H54 (cell line): ENCODE measurements at places on chromosomes 2 and 18.

- DNase-seq: no peak
Observed at GRCh38 chr2:181970160-181970794, 15.4 kb upstream of the PPP1R1C start.

- peak; percentile 31 for DNase-seq
Observed at GRCh38 chr2:9594366-9595054, 36.3 kb downstream of the YWHAQ start.

DNA sequence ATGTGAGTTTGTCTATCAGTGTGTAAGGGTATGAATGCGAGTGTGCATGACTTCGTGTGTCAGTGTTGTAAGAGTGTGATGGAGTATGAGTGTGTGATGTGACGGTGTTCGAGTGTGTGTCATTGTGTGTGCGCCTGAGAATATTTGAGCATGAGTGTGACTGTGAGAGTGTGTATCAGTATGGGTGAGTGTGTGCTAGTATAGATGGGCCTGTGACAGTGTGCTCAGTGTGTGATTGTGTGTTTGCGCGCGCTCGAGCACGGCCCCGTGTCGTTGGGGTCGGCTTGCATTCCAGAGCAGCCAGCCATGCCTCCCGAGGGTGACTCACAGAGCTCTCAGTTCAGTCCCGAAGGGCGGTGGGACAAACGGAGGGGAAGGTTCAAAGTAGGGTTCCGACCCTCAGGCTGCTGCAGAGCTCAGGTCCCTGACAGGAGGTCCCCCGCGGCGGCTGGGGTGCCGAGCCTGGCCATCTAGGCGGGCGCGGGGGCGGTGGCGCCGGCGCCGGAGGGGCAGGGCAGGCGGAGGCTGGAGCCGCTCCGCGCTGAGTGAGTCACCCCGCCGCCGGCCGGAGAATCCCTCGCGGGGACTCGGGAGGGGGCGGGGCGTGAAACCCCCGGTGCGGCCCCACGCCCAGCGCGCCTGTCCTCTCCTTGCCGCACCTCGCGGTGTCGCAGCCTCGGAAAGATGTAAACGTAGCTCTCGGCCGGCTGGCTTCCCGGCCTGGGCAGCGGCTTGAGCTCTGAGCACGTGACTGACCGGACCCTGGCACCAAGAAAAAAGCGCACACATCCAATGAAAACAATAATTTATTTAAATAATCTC, 3.8 kb downstream of the DLX2 start:
- peak; percentile 81 for DNase-seq

GRCh38 chr2:57760381-57760801, 286.2 kb upstream of the VRK2 start:
- DNase-seq: no peak

DNA sequence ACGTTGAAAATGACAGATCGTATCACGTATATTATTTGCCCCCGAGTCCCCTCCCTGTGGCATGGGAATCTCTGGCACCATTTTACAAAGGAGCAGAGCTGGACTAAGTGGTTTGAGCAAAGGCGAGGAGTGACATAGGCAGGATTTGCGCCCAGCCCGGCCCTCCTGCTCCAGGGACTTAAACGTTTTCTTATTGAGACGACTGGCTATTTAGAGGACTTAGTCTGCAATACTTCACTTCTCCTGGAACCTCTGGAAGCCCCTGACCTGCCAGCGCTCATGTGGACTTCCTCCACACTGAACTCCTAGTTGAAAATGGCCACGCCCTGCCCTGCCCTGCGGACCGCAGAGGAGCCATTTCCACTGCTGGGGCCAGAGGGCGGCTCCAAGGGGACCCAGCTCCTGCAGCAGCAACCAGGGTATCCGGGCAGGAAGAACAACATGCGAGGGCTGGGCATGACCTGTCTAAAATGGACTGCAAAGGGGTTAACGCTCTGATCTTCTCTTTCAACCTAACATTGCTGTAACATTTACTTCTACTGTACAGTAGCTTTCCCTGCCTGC, 690.7 kb downstream of the LRP1B start:
- DNase-seq: no peak

DNA sequence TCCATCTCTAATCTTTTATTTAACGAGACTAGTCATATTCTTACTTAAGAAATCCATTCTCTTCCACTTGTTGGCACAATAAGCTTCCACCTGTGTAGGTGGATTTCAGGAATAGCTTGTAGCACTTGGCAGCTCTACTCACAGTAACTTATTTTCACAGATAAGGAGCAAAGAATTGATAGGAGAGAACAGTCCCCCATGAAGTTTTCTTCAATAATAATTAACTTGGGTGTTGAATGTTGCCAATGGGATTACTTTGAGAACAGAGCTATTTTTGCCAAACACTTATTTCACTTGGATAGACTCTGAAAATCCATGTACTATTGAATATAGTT, 1388.6 kb upstream of the PIK3C3 start:
- no peak for DNase-seq

DNA sequence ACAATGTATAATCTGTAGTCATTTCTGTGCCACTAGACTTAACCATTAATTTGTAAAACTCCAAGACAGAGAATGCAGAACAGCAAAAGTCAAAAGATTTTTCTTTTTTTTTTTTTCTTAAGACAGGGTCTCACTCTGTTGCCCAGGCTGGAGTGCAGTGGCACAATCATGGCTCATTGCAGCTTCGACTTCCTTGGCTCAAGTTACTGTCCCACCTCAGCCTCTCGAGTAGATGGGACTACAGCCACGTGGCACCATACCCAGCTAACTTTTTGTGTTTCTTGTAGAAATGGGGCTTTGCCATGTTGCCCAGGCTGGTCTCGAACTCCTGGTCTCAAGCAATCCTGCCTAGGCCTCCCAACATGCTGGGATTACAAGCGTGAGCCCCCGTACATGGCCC, 80.1 kb downstream of the TLK1 start:
- DNase-seq: no peak

GRCh38 chr2:28618221-28619141, 122.6 kb downstream of the PLB1 start:
- no peak for DNase-seq

- DNase-seq: no peak
Observed at GRCh38 chr2:162579986-162580385, 236.1 kb downstream of the GCA start.

DNA sequence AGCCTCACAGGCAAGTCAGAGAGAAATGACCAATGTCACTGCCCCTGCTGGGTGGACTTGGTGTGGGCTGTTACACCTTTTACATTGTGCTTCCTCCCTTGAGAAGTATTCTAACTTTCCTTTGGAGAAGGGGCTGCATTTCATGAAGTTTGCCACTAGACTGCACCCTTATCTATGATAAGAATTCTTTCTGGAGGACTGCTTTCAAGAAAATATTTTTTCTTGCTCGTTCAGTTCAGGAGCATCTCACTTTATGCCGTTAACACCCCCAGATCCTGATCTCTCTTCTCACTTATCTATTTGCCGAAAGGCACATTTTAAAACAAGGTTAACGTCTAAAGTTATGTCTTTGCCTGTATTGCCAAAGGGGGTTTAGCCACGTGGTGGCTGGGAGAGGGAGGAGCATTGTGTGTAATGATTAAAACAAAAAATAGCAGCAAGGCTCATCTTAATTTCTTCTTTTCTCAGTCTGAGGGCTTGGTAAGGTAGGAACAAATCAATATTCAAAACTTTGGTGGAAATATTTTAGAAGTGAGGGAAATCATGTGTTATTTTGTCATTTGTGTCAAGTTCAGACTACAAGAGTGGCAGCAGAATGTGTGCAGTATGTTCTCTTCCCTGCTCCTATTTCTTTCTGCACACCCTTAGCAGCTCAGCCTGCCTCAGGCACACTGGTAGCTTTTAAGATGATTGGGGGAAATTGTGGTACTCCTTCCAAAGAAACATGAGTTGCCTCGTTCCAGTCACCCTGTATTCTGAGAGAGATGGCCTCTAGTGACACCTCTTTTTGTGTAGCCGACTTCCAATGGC, 1.6 kb upstream of the IGFBP5 start:
- no peak for DNase-seq

DNA sequence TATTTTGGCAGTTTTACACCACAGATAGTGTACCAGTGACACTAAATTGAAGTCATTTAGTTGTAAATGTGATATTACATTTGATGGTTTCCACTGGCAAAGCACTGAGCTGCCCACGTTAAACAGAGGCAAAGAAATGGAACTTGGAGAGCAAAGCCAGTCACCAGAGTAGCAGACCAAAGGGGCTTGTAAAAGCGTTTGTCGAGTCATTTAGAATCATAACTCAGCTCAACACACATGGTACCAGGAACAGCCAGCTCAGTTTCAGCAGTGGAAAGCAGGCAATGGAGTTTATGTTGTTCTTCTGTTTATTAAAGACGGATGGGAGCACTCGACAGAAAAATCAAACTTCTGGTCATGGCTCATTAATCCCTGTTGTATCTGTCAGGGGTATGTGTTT, 91.2 kb downstream of the POU3F3 start:
- no peak for DNase-seq

GRCh38 chr2:138640921-138641676, 139.1 kb downstream of the NXPH2 start:
- DNase-seq: no peak

DNA sequence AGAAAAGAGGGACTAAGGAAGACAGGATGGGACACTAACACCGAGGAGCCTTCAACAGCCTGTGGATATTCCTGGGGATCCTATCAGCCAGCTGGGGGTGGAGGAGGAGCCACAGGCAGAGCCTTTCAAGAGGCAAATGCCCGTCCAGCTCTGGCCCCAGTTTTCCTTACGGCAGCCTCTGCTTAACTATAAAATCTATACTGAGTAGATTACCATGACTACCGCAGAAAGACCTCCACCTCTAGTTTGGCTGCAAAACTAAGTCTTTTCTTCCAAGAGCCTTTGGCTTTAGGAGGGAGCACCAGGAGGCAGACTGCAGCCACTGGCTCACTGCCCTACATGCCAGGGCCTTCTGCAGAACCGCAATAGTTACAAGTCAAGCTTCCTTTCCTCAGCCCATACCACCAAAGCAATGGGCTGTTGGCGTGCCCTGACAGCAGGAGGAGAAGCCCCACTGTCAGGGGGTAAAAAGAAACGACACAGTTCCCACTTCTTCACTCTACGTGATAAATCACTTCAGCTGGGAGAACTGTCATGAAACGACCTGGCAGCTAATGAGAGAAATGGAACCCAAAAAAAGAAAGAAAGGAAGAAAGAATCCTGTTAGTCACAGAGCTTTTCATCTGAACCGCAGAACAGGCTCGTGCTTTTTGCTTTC, 25.1 kb upstream of the CREB1 start:
- DNase-seq: no peak

- DNase-seq: no peak
Observed at GRCh38 chr2:210616074-210616473, 59.7 kb downstream of the CPS1 start.

DNA sequence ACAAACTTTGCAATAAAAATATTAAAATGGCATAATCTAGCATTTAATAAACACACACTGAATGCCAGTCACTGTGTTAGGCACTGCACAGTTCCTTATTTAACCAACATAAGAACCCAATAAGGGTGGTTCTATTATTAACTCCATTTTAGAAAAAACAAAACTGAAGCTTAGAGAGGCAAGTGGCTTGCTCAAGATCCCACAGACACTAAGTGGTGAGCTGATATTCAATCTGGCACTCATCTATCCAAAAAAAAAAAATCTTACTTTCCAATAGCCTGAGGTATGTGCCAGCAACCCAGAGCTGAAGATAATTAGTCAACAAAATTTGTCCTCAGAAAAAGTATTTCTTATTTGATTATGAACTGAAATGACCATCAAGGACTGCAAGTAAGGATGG, 799 bp downstream of the CYTIP start:
- DNase-seq: no peak

DNA sequence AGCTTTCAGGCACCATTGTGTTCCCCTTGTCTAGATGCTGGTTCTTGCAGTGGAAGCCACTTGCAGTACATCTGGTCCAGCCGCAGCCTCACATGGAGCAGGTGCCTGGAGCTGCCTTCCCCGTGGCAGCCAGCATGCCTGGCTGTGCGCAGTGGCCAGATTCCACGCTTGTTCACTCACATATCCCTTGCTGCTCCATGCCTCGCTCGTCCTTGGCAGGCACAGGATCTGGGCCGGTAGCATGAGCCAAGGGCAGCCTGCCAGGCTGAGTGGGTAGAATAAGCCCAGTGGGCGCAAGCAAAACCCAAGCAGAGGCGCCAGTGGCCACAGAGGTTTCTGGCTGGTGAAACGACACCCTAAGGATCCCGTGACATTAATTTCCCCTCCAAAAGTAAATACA, 20.6 kb downstream of the TMX3 start:
- DNase-seq: no peak

DNA sequence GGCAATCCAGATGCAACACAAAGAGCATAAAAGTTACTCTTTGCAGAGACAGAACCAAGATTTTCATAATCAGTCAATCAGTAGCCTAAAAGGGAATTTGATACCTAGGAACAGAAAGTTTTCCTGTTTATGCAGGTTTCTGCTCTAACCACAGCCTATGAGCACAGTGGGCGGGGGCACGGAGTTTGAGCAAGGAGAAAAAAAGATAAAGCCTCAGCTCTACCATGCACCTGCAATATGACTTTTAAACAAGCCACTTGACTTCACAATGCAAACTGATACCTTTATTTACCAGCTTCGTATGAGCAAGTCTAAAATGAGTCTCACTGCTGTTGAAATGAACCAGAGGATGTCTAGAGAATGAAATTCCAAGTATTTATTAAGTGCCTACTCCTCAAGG, 5.6 kb upstream of the LRATD1 start:
- DNase-seq: no peak

- no peak for DNase-seq
Observed at GRCh38 chr2:71340176-71340575, 8.6 kb downstream of the ZNF638 start.

DNA sequence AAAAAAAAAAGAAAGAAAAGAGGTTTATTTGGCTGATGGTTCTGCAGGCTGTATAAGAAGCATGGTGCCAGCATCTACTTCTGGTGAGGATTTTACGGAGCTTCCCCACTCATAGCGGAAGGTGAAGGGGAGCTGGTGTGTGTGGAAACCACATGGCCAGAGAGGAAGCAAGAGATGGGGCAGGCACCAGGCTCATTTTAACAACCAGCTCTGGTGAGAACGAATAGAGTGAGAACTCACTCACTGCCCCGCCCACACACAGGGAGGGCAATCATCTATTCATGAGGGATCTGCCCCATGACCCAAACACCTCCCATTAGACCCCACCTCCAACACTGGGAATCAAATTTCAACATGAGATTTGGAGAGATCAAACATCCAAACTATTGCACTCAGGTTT, 68.5 kb downstream of the MOGAT1 start:
- DNase-seq: no peak

- no peak for DNase-seq
Observed at GRCh38 chr18:34321066-34321465, 96.4 kb upstream of the NOL4 start.

DNA sequence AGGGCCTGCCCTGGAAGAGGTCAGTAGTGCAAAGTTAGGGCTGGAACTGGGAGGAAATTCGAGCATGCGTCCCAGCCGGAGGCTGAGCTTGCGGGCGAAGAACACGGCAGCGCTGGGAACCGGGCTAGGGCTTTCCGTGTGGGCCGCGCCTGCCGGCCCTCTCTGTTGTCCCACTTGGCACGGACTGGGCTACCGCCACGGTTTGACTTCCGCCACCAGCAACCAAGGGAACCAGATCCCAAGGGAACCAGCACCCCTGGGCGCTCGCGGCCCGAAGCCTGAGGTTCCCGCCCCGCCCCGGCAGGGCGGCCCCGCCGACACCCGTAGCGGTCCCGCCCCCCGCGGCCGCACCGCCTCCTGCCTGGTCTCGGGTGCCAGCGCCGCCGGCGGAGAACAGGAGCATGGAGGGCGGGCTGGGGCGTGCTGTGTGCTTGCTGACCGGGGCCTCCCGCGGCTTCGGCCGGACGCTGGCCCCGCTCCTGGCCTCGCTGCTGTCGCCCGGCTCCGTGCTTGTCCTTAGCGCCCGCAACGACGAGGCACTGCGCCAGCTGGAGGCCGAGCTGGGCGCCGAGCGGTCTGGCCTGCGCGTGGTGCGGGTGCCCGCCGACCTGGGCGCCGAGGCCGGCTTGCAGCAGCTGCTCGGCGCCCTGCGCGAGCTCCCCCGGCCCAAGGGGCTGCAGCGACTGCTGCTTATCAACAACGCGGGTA, at the start of gene SPR:
Gene SPR, plus strand, starts transcription at position 377 of the 708 bp plus-strand sequence. Its CDS starts 25 bp downstream, at position 402.
- DNase-seq: peak; percentile 77
